ENCODE measurements at places on chromosomes 7 and 10. TPM values are rescaled to one million over a fixed set of nuclear protein-coding genes. Genes with fewer than 3 reads are reported as not detected.

GRCh38 chr7:28112883-28113540 lies 67.6 kb downstream of the JAZF1 start:
- no peak overlapping the region for H3K27ac ChIP-seq
- peaks cover 5% of the 10 kb centered on the region for H3K4me1 ChIP-seq
- H3K4me3 ChIP-seq = no peak overlapping the region
- DNase-seq = no peak
- no peaks in the 10 kb centered on the region for H3K27me3 ChIP-seq

DNA sequence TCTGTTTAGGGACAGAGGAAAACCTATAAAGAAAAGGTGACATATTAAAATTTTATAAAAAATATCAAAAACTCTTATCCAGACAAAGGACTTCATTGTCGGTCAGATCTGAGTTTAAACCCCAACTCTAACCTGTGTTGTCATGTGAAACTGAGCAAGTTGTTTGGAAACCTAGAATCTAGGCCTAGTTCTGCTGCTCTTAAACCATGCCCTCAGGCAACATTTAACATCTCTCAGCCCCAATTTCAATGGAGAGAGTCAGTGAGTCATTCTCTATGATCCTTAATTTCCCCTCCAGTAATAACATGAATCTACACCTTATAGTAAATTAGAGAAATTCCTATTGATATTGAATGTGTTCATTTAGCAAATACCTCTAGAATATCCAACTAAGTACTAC lies 192.3 kb downstream of the IMMP2L start:
- no peaks in the 10 kb centered on the region for H3K4me1 ChIP-seq
- DNase-seq = no peak
- H3K36me3 ChIP-seq = no peaks in the 10 kb centered on the region
- H3K27ac ChIP-seq = no peak overlapping the region
- H3K4me3 ChIP-seq = no peak overlapping the region

KIN gene
- total RNA-seq = 8.1 TPM

NOS3 gene
- total RNA-seq = 185 TPM

NKX1-2 gene
- not detected for total RNA-seq

TFR2 gene
- not detected for total RNA-seq

VKORC1L1 gene
- 10.2 TPM for total RNA-seq

PAX4 gene
- not detected for total RNA-seq

TMEM225B gene
- total RNA-seq = 0.43 TPM

Measured in ascending aorta (tissue), 2 donors.